ENCODE measurements at places on chromosomes 12 and 14.

DNA sequence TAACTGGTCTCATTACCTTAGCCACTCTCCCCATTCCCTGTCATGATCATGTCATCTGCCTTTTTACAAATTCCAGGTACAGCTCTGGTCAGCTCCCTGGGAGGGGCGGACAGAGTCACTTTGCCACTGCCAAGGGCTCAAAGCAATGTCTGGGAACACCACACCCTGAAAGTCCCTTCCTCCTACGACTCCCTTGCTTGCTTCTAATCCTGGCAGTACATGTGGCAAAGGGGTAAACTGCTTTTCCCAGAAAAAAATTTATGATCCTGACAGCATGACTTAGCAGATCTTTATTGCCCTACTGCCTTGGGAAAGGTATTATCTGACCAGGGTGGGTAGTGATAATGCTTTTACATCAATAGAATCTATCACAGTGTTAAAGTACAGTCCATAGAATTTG, 376.0 kb upstream of the PDE3A start:
- DNase-seq = no peak

DNA sequence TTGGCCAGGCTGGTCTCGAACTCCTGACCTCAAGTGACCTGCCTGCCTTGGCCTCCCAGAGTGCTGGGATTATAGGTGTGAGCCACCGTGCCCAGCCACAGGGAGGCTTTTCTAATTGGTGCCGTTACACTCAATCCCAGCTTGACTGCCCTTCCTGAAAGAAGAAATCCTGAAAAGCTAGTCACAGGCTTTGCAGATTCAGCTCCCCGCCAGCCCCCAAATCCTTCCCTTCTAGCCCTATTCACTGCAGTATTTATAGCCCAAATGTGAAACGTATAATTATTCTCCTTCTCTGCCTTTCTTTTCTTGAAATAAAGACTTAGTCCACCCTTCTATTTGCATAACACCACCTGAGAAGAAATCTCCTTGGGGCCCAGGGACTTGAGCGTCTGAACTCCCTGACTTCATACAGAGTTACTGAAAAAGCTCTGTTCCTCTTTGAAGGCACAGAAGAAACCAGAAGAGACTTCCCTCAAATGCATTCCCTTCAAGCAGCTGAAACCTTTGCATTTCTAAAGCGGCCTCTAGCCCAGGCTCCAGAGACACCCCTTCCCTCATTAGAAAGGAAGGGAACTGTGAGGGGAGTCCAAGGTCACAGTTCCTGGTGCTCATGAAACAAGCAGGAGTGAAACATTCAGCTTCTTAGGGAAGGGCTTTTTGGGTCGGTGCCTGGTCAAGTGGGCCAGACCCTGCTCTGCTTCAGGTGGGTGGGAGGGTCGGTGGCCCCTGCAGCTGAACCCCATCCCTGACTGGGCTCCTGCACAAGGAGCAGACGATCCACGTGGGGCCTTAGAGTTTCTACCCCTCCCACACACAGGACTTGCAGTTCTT, 42.3 kb upstream of the BATF start:
- DNase-seq = no peak

DNA sequence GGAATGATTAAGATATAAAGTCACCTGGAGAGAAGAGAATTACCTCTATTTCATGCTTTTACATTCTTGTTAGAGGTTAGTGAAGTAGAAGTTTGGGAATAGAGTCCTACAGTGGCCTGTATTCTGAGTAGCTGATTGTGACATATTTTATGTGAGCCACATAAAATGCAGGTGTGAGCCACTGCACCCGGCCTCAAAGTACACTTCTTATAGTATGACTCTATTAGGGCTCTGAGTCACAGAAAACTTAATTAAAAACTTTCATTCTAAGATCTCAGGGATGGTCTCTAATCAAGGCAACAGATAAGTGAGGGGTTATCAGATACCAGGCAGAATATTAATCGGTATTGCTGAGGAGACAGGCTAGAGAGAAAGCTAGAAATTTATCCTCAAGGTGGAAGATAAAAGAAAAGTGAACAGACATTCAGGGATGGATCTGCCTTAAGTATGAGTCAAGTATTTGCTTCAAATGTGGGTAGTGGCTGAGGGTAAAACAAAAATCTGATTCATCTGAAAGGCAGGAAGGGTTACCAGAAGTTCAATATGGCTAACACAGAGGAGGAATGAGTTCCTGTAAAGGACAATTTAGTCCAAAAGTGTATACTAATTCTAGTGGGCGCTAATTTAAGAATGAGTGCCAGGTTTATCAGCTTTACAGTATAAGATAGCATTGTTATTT, 5.5 kb upstream of the G2E3 start:
- no peak for DNase-seq

GRCh38 chr12:52827499-52828090, 6.5 kb downstream of the KRT79 start:
- DNase-seq = no peak

GRCh38 chr12:56193025-56193578, 3.8 kb upstream of the SMARCC2 start:
- DNase-seq = peak; percentile 32

DNA sequence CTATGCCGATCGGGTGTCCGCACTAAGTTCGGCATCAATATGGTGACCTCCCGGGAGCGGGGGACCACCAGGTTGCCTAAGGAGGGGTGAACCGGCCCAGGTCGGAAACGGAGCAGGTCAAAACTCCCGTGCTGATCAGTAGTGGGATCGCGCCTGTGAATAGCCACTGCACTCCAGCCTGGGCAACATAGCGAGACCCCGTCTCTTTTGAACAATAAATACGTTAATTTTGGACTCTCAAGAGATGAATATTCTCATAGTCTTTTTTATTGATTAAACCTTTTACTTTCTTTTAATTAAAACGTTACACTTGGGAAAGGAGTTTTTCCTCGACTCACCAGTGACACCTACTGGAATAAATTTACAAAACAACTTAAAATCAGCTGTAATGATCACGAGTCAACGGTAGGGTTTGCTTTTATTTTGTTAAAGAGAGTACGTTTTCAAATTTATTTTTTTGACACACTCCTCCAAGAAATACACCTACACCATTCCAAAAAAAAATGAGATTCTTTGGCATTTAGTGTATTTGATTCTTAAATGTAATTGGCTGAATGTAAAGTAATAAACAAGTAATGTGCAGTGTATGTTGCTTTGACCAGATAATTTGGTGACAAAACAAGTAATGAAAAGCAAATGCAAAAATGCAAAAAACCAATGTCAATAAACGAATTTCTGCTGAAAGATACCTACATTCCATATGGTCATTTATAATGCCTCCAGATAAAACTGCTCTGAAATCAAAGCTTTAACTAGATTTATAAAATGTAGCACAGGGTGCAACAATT, 687 bp upstream of the RPS29 start:
- DNase-seq = peak; percentile 64

DNA sequence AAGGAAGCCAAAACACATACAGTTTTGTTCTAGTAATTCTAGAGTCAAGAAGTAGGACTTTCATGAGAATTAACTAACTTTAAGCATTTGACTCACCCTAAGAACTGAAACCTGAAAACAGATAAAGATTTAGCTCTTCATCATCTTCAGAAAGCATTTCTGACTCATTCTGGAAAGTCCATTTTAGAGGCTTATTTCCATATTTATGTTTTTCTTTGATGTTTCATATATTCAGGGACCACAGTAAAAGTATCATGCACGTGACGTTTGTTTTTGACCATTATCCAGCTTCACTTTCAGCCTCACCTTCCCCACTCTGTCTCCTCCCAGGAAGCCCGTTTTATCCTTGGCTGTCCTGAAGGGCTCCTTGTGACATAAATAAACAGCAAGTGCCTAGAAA, 79.2 kb downstream of the MDGA2 start:
- no peak for DNase-seq

DNA sequence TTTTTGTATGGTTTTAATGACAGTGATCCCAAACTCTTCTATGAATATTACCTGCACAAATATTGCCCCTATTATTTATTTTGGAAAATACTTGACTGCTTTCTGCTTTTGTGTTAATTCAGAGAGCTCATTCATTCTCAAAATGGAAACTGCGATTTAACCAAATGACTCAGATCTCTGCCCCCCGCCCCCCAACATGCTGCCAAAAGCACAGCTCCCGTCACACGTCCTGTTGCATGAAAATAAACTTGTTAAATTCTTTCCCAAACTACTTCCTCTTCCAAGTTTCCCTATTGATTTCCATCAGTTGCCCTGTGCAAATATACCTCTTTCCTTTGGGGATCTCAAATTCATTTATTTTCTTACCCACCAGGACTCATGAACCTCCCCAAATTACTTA, 18.0 kb upstream of the NRDE2 start:
- DNase-seq = no peak

DNA sequence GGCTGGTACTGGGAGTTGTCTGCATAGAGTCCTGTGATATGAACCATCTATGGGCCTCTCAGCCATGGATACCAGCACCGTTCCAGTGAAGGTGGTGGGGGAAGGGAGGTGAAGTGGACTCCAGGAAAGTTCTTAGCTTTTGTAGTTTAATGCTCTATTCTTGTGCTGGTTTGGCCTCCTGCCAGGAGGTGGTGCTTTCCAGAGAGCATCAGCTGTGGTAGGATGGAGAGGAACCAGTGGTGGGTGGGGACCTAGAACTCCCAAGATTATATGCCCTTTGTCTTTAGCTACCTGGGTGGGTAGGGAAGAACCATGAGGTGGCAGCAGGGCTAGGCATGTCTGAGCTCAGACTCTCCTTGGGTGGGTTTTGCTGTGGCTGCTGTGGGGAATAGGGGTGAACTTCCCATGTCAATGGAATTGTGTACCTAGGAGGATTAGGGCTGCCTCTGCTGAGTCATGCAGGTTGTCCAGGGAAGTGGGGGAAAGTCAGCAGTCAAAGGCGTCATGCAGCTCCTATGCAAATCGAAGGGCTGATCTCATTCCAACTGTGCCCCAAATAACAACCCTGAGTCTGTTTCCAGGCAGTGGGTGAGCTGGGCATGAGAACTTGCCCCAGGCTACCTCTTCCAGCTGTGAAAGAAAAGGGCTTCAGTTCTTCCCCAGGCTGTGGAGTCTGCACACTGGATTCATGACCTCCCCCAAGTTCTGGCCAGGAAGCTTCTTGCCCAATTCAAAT, 14.2 kb downstream of the GZMH start:
- no peak for DNase-seq

DNA sequence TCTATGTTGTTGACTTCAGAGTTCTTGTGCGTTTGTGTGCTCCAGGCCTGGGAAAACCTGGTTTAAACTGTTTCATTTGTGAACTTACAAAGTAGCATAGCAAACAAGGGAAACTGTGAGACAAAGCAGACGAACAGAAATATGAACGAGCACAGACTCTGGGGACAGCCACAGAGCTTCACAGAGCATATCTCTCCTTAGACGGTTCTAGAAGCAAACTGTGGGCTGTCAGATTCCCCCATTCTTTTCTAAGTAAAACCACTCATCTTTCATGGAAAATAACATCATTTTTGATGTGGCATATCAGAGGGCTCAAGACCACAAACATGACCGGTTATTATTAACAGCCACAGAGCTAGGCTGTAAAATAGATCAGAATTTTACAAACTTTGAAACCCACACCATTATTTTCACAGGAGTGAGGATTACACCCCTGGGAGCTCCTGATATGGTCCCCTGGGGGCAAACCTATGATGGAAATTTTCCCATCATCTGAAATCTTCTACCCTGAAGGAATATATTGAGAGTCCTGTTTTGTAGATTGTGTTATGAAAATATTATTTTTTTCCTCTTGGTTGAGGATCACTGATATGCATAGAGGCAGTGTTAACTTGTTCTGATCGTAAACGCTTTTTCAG, 102.0 kb downstream of the ADGRD1 start:
- no peak for DNase-seq

- DNase-seq = no peak
These were observed 163.0 kb upstream of the KRR1 start for GRCh38 chr12:75674393-75674792.

GRCh38 chr12:124730455-124730932, 133.2 kb downstream of the SCARB1 start:
- DNase-seq = no peak
